ENCODE measurements at places on chromosomes 6 and 20.
A peak's percentile ranks its signal among the peaks of the same experiment; 100 is the strongest.

GRCh38 chr6:105550955-105551620 is 148.2 kb upstream of the PREP start:
- no peak for DNase-seq

GRCh38 chr6:154920495-154921200 is 74.5 kb upstream of the TIAM2 start:
- DNase-seq: no peak

- DNase-seq: no peak
Measured at GRCh38 chr20:39259808-39260207, 297.7 kb downstream of the DHX35 start.

GRCh38 chr6:27688014-27688586 is 215.2 kb upstream of the ZNF184 start:
- DNase-seq: peak; percentile 95

DNA sequence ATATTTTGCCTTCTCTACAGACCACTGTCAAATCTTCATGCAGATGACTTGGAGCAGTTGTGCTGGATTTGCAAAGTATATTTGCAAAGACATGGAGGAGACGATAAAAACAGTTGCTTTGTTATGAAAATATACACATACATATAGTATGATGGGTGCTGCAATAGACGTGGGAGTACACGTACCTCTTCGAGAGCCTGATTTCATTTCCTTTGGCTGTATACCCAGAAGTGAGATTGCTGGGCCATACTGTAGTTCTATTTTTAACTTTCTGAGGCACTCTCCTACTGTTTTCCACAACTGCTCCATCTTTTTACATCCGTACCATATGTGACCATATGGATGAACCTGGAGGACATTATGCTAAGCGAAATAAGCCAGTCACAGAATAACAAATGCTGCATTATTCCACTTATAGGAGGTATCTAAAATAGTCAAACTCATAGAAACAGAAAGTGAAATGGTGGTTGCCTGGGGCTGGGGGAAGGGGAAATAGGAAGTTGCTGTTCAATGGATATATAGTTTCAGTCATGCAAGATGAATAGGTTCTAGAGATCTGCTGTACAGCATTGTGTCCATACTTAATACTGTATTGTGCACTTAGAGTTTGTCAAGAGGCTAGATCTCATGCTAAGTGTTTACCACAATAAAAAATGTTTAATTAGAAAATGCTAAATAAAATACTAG is 223.8 kb downstream of the HAO1 start:
- DNase-seq: no peak

GRCh38 chr6:15894973-15895725 is 232.3 kb upstream of the DTNBP1 start:
- no peak for DNase-seq

- DNase-seq: no peak
Measured at GRCh38 chr20:53739799-53740785, 146.5 kb upstream of the ZNF217 start.

DNA sequence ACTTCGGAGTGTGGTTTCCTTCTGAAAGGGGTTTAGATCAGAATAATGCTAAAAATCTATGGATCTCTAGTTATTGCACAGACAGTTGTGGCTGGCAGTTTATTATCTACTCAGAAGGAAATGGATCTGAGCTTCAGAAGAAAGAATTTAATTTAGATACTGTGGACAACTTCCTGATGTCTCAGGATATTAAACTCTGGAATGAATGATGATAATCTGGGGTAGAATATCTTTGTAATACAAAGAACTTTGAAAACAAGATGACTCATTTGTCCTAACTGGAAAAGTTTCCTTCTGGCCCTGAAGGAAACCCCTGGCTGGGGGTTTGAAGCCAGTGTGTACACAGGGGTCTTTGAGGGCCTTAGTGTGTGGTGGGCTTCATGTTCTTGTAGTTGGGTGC is 78.0 kb downstream of the EDN3 start:
- no peak for DNase-seq

- no peak for DNase-seq
Measured at GRCh38 chr20:46020555-46020954, 8.5 kb upstream of the SLC12A5 start.

GRCh38 chr6:156948807-156949206 is 171.6 kb downstream of the ARID1B start:
- DNase-seq: no peak

GRCh38 chr20:31722257-31723068 is at the start of gene BCL2L1:
Gene BCL2L1 (minus strand): TSS chr20:31722868. CDS start chr20:31722218, 650 bp downstream.
- peak; percentile 82 for DNase-seq

GRCh38 chr6:168536196-168536595 is 95.2 kb downstream of the SMOC2 start:
- DNase-seq: no peak

GRCh38 chr6:88629838-88630494 is 333.5 kb downstream of the RNGTT start:
- no peak for DNase-seq

DNA sequence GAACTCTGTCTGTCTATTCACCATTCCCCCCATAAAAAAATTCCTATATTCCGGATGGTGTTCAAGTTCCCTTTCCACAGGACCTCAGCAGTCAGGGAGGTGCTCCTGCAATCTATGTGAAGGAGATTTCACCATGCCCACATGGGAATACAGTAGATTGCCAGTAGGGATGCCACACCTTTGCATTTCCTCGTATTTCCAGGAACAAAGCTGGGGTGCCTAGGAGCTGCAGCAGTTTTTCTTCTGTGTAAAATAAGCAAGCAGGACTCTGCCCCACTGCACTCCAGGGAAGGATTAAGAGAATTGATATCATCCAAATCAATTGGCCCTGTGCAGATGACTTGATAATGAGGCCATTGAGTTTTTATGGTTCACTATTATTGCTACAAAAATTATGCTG is 7.4 kb upstream of the KIF16B start:
- no peak for DNase-seq

GRCh38 chr6:81614292-81614691 is 138.2 kb downstream of the TENT5A start:
- no peak for DNase-seq

DNA sequence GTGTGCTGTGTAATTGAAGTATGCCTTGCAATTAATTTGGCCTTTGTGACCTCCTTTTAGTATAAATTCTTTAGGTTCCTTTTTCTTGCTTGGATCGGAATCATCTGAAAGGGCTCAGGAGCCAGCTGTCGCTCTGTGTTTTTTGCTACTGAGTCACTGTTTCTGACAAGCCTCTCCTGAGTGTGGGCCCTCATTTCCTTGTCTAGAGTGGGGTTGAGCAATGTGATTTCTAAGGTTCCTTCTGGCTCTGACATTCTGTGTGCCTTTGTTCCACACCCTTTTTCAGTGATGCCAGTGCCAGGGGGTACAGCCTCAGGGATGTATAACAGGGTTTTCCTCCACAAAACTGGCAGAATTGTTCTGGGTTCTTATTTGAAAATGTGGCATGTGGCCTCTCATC is 26.5 kb downstream of the DAAM2 start:
- no peak for DNase-seq

- DNase-seq: no peak
Measured at GRCh38 chr6:150083839-150084238, 14.9 kb upstream of the ULBP3 start.

DNA sequence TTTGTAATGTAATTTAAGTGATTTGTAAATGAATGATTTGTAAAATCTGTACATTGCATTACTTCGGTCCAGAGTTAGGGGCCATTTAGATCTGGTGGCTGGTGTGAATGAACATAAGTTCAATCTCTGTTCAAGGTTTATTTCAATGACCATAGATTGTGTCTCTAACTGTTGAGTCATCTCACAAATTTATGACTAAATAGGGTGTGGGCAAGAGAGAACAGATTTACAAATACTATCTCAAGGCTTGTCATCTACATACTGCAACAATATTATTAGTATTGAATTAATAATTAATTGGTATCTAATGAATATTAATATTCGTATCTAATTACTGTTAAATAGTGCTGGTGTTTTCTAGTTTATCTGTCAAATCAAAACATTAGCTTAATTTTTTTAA is 115.3 kb upstream of the EDN1 start:
- DNase-seq: no peak

DNA sequence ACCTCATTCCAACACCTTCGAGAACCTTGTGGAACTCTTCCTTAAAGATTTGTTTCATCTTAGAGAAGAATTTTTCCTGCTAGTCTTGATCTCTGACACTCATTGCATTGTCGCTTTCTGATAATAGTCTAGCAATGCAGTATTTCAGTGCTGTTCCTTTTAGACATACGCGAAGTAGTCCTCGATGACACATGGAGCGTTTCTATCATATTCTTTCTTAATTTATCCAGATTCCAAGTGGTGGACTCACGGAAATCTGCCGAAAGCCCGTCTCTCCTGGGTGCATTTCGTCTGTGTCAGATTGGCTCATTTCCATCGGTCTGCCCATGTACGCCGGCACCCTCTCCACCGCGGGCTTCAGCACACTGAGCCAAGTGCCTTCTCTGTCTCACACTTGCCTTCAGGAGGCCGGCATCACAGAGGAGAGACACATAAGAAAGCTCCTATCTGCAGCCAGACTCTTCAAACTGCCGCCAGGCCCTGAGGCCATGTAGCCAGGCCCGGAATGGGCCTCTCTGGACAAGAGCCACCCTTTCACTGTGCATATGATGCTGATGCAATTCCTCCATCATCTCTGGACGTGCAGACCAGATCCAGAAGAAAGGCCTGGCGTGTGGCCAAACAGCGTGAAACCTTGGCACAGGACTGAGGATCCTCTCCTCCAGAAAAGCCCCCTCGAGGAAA is 198.6 kb upstream of the UST start:
- DNase-seq: peak; percentile 55
